ENCODE measurements at places on chromosomes 3 and 15.

DNA sequence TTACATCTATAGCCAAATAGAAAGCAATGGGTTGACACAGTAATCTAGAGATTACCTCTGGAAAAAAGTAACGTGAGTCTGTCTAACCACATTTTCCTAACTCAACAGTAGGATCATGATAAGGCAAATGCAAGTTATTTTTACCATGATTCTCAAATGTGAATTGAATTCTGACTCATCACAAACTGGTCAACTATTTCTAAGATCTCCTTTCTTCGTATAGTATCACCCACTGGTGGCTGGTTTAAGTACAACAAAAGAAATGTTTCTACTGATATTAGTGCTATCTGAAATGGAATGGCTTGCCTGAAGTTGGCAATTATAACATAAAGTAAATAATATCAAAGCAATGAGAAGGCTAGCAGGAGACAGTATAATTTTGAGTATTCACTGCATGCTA, 102.2 kb downstream of the ABI3BP start:
- no peak for DNase-seq

DNA sequence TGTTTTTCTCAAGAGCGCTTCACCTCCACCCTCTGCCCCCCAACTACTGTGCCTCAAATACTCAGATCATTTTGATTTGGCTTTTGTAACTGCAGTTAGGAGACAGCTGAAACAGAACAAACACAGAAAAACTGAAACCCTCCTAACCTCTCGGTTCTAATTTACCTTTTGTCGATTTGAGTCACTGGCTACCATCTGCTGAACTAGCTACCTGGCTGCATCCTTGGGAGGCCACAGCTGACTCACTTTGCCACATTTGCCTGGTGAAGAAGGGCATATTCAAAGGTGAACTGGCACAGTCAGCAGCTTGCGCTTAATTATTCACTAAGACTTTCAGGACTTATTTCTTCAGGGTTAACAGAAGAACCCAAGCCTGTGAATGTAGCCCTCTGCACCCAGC, 117.7 kb downstream of the FOXB1 start:
- no peak for DNase-seq

- no peak for DNase-seq
Measured at GRCh38 chr15:81298611-81299010, 25.3 kb downstream of the STARD5 start.

GRCh38 chr15:27241943-27242342, 271.0 kb downstream of the GABRG3 start:
- DNase-seq: no peak

DNA sequence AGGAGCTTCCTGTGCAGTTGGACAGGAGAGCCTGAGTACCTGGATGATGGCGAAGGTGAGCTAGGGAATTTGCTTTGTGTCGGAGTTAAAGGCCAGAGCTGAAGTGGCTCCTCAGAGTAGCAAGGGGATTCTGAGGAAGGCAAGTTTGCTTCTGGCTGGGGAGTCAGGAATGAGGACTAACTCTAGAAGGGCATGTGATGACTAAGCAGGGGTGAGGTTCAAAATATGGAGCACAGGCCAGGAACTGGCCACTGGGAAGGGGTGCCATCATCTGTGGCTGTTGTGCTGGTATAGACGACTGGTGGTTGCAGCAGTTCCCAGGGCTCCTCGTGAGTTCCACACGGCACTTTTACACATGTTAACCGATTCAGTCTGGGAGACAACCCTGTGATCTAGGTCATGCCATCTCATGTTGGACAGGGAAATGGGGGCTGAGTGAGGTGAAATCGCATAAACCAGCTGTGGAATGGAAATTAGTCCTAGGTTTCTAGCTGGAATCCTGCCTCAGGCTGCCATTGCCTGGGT, 100.8 kb downstream of the EEFSEC start:
- no peak for DNase-seq

GRCh38 chr3:30602946-30603345, 3.5 kb upstream of the TGFBR2 start:
- no peak for DNase-seq

DNA sequence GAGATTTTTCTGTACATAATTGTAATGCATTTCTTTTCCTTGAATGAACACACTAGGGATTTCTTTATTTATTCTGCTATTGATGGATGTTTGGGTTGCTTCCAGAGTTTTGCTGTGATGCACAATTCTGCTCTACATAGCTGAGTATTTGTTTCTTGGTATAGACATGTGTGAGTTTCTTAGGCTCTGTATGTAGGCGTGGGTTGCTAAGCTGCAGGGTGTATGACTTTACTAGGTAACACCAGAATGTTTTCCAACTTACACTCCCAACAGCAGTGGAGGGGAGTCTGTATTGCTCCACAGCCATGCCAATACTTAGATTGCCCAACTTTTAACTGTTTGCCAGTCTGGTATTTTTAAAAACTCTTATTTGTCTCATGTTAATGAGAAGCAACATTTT, 155.5 kb upstream of the TNIK start:
- no peak for DNase-seq

GRCh38 chr3:15148614-15149013, 49.7 kb upstream of the RBSN start:
- DNase-seq: no peak

- no peak for DNase-seq
Measured at GRCh38 chr3:73192036-73192738, 130.7 kb downstream of the EBLN2 start.

GRCh38 chr15:36415643-36416042, 163.8 kb upstream of the CDIN1 start:
- DNase-seq: no peak

DNA sequence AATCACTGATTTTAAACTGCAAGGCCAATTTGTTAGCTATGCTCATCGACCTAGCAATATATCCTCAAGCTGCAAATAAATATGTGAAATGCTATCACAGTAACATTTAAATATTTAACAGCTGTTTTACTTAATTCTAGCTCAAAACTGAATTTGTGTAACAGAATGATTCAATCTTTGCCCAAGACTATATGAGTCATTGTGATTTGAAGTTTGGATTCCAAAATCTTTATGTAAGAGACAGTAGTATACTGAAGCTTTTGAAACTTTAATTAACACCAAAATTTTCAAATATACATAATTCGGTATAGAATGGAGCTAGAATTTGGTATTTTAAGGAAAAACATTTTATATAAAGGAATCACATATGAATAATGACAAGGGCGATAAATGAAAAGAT, 603.0 kb upstream of the ROBO2 start:
- no peak for DNase-seq

GRCh38 chr3:156554515-156554841, 439 bp downstream of the SSR3 start:
- DNase-seq: no peak

- peak; percentile 50 for DNase-seq
Measured at GRCh38 chr3:187714404-187714979, 12.1 kb upstream of the RTP2 start.

DNA sequence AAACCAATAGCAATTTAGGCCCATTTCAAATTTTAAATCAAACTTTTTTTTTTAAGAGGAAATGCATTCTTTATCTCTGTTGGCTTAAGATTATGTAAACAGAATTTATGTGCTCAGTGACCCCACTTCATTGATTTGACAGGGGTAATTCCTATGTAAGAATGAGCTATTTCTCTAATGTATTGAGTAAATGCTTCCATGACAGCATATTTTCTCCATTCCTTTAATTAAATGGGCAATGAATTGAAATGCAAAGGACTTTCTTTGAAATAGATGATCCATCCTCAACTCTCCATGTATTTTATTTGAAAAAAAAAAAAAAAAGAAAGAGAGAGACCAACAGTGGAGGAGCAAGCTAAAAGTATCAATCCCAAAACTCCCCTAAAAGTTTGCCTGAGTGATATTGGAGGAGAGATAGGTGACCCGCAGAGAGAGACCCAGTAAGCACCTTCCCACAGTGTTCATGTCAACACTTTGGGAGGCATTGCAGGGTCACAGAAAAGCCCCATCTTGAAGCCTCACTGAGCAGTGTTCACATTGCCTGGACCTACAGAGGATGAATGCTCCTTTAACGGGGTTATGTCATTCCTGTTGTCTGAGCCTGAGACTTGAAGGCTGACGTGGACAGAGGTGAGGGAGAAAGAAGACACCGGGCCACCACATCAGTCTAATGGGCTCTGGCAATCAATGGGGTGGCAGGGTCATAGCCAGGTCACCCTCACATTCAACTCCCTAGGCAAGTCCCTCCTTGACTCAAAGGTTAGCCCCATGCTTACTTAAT, 176.0 kb downstream of the SHOX2 start:
- no peak for DNase-seq

DNA sequence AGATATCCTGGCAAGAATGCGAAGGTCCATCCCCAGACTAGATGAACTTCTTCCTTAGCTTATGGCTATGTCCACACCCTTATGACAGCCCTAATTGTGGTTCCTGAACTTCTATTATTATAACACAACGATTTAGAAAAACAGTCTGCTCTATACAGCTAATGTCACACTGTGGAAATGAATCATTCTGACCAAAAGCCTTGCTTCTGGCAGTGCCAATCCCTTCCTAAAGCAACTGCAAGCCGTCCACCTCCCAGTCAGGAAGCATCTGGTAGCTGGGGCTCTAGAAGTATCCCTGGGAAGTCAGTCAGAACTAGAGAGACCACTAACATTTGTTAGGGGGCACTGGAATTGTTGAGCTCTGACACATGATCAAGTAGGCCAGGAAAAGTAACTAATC, 45.0 kb downstream of the MYO5A start:
- no peak for DNase-seq

DNA sequence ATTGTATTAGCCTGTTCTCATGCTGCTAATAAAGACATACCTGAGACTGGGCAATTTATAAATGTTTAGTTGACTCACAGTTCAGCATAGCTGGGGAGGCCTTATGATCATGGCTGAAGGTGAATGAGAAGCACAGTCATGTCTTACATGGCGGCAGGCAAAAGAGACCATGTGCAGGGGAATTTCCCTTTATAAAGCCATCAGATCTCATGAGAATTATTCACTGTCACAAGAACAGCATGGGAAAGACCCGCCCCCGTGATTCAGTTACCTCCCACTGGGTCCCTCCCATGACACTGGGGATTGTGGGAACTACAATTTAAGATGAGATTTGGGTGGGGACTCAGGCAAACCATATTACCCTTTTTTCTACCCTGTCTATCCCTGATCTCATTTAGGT, 51.5 kb upstream of the MYZAP start:
- DNase-seq: no peak

- no peak for DNase-seq
Measured at GRCh38 chr3:133390715-133391114, 9.1 kb upstream of the BFSP2 start.

DNA sequence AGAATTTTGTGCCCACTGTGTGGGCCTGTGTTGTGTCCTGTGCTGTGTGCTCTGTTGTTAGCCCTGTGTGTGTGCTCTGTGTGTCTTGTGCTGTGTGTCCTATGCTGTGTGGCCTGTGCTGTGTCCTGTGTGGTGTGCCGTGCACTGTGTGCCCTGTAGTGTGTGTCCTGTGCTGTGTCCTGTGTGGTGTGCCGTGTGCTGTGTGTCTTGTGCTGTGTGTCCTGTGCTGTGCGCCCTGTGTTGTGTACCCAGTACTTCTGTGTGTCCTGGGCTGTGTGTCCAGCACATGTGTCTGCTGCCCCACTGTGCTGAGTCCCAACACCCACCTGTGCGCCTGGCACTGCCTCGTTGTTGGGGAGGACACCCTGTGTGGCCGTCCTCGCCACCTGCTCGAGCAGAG, 53.2 kb upstream of the CHRNA7 start:
- no peak for DNase-seq

GRCh38 chr3:190989218-190989617, 126.7 kb upstream of the GMNC start:
- DNase-seq: no peak

- no peak for DNase-seq
Measured at GRCh38 chr15:35306361-35306981, 221.4 kb upstream of the NANOGP8 start.

DNA sequence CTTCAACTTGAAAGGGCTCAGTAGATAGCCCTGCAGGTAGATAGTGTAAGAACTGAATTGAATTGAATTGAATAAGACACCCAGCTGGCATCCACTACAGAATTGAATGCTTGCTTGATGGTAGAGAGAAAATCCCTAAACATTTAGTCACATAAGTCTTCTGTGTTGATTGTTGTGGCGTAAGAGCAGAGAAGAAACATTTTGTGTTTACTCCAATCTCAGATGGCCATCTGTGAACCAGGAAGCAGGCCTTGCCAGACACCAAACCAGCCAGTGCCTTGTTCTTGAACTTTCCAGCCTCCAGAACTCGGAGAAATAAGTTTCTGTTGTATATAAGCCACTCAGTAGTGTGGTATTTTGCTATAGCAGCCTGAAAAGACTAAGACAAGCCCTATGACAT, 43.6 kb downstream of the SST start:
- DNase-seq: no peak

GRCh38 chr3:111128884-111129283, 57.3 kb downstream of the NECTIN3 start:
- DNase-seq: no peak

DNA sequence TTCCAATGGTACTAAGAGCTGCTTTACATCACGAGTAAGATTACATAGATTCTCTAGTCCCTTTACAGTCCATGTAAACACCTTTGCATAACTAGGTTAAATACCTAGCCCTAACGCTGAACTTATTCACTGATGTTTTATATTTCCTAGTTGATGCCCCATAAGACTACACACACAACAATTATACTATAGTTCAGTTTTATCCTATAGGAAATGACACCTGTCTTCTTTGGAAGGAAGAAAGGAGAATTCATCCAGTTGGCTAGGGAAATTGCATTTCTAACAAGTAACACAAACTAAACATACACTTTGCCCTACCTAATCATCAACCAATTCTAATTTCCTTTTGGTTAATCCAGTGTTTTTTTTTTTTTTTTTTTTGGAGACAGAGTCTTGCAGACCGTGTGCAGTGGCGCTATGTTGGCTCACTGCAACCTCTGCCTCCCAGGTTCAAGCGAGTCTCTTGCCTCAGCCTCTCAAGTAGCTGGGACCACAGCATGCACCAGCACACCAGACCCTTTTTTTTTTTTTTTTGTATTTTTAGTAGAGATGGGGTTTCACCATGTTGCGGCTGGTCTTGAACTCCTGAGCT, 13.9 kb downstream of the PDE12 start:
- no peak for DNase-seq

DNA sequence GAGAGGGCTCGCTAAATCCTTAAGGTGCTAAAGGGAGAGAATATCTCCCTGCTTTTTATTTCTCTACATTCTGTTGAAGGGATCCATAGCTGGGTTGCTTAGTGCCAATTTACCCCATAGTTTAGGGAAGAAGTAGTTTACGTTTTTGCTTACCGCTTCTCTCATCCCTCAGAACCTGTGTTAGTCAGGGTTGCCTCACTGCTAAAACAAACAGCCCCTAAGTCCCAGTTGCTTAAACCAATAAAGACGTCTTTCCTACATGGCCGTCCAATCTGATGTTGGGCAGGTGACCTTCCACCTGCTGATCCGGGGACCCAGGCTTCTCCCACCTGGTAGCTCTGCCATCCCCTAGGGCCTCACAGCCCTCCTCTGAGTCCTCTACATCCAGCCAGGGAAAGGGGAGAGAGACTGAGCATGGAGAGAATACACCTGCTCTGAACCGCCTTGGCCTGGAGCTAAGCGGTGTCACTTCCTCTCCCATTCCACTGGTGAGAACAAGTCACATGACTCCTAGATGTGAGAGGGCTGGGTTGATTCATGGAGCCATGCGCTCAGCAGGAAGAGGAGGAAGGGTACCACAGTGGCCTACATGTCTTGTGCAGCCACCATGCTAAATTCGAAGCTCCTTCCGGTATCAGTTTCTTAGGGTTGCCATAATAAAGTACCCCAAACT, 26.3 kb downstream of the DNASE1L3 start:
- no peak for DNase-seq

All from activated T-helper 1 cell treated with Interleukin-2 at 50 U/mL for 16 hours (primary cell).